ENCODE measurements at places on chromosomes 4 and X.

GRCh38 chr4:1051472-1051871 lies 40.0 kb downstream of the FGFRL1 start:
- DNase-seq, result no peak

- no peak for DNase-seq
Observed at GRCh38 chr4:152609481-152609880, 70.3 kb downstream of the TMEM154 start.

- DNase-seq, result no peak
Observed at GRCh38 chr4:57080781-57081650, 29.2 kb downstream of the IGFBP7 start.

DNA sequence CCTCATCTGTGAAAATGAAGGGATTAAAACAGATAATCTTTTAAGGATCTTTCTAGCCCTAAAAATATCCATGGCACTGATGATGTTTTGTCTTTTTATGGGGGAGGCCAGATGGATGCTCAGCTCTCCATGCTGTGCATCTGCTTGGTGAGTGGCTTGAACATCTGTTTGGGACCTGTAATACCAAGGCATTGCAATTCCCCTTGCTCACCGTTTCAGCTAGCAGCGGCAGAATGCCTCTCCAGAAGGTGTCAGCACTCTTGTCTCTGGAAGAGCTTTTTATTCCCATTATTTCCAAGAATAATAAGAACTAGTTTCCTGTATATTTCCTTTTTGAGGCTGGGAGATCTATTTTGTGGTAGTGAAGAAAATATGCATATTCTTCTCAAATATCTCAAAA lies 151.9 kb upstream of the ANK2 start:
- DNase-seq, result no peak

GRCh38 chrX:29824176-29824906 lies 391.0 kb upstream of the MAGEB2 start:
- no peak for DNase-seq

DNA sequence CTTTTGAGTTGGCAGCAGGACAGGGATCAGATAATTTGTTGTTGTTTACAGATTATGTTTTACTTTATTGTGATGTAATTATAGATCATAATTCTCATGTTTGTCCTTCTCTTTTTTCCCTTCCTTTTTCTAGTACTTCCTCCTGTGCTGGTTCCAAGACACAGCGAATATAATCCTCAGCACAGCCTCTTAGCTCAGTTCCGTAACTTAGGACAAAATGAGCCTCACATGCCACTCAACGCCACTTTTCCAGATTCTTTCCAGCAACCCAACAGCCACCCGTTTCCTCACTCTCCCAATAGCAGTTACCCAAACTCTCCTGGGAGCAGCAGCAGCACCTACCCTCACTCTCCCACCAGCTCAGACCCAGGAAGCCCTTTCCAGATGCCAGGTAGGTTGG lies 58.0 kb downstream of the SMAD1 start:
- DNase-seq, result no peak

GRCh38 chr4:139210486-139210885 lies 33.5 kb upstream of the ELF2 start:
- DNase-seq, result no peak

GRCh38 chr4:34293459-34293858 lies 1950.9 kb downstream of the ARAP2 start:
- no peak for DNase-seq

GRCh38 chr4:2076908-2077536 lies 17.9 kb downstream of the NAT8L start:
- no peak for DNase-seq

DNA sequence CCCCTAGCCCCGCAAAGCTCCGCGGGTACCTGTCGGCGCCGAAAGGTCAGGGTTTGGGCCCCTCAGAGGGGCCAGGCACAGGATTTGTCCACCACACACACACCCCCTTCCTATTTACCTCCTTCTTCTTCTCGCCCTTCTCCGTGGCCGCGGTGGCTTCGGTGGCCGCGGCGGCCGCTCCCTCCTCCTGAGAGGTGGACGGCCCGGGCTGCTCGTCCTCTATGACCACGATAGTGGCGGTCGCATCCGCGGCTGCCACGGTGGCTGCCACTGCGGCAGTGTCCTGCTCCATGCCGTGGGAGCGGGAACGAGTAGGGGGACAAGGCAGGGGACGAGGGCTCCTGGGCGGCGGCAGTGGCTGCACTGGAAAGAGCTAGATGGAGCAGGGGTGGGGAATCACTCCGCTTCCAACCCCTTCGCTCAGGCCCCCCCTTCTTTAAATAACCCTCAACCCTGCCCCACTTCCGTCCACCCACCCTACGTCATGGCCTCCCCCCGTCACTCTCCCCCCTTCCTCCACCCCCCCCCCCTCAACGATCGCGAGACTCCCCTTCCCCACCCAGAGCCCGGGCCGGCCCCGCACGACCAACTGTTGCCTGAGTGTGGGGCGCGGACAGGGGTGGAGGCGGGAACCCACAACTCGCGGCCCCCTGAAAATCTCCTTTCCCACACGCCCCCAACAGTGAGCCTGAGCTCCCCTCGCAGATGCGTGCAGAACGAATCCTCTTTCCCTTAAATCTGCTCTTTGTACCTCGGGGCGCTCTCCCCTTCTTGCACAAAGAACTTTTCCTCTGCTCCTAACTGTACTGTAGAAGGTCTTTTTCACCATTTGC lies at the start of gene SMARCA1:
Gene SMARCA1 (minus strand): TSS at position 412 of the 833 bp plus-strand sequence. CDS start 120 bp downstream, at position 292.
- DNase-seq, result peak; percentile 25

GRCh38 chrX:131789664-131790063 lies 233.4 kb upstream of the STK26 start:
- no peak for DNase-seq

DNA sequence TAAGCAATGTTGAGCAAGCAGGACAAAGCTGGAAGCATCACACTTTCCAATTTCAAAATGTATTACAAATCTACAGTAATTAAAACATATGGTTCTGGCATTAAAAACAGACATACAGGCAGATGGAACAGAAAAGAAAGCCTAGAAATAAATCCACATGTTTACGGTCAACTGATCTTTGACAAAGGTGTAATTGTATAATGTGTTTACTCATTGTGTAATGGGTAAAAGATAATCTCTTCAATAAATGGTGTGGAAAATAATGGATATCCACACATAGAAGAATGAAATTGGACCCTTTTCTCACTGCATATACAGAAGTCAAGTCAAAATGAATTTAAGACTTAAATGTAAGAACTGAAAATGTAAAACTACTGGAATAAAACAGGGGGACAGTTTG lies 394.2 kb downstream of the ANKRD50 start:
- no peak for DNase-seq

GRCh38 chr4:24849756-24850155 lies 54.4 kb downstream of the SOD3 start:
- DNase-seq, result no peak

GRCh38 chrX:110966839-110967238 lies 129.2 kb upstream of the PAK3 start:
- DNase-seq, result no peak

DNA sequence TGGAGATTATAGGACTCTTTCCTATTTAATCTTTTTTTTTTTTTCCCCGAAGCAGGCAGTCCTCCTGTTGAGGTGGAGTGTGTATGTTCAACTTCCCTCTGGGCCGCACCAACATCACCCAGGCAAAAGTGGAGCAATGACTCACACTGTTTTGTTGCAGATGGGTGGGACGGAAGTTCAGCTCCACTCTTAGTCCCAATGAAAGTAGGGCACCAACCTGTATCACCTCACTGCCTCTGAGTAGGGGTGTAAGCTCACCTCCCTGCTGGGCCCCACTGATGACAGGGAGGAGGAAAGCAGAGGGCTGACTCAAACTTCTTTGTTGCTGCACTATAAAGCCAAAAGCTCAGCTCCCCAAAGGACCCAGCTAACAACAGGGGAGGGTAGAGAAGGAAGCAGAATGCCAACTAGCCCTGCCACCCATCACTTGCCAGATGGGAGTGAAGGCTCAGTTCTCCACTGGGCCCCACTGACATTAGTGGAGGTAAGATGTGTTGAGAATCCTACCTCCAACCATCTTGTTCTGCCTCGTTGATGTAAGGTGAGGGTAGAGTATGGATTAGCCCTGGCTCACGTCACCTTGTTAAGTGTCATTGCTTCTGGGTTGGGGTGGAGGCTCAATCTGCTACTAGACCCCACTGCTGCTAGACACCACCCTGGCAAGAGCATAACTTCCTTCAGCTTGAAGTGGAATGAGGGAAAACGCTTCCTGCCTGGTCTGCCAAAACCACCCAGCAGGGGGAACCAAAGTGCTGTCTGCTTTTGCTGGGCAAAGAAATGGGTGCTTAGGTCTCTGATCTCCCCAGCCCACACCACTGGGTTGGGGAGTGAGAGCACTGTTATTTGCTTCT lies 14.1 kb downstream of the RPS6KA3 start:
- no peak for DNase-seq

DNA sequence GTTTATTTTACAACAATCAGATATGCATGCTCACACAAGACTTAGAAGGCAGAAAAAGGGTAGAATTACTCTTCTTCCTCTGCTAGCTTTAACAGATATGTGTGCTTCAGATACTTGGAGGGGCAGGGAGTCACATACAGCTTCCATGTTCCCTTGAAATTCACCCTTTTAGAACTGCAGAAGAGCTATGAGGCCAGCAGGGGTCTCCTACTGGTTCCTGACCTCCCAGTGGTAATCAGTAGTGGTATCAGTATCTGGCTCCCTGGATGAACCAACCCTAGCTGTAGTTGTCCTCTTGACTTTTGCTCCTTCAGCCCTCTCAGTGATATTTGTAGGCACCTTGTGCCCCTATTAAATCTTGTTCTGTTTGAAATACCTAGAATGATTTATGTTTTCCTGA lies 81.5 kb downstream of the RCHY1 start:
- DNase-seq, result no peak

GRCh38 chrX:21711129-21711847 lies 46.6 kb downstream of the SMPX start:
- no peak for DNase-seq

DNA sequence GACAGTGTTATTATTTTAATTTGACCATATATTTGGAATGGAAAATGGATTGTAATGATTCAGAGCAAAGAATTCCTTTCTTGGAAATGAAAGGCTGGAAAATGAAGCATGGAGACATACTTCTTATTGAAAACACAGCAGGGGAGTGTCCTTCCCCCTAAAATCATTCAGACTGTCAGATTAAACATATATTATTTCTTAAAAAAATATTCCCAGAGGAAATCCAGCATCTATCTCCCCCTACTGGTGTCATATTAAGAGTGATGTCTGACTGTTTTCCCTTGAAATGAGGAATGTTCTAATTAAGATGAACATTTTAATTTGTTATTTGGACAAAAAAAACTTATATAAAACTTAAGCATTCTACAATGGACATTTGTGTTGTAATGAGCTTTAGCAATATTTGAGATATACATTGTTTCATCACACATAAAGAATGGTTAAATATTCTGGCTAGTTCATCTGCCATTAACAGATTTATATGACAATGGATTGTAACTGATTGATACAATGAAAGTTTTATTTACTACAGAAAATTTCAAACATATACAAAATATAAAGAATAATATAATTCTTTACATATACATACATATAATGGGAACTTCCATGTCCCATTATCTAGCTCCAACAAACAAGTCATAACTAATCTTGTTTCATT lies 264.6 kb downstream of the SPRY1 start:
- DNase-seq, result no peak

GRCh38 chr4:183157215-183157614 lies 58.2 kb downstream of the WWC2 start:
- DNase-seq, result no peak

DNA sequence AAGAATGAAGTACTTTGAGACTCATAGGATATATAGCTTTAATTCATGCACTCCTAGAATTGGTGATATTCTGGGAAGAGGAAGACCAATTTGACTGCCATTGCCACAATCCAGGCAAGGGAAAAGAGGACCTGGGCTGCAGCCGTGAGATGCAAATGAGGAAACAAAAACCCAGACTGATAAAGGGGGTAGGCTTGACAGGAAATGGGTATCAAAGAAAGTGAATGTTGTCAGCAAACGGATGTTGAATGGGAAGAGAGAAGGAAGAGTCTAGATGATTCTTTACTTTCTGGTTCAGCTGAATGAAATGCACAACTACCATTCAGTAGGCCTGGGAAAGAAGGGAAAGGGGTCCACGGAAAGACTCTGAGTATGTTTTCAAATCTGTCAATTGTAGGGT lies 17.1 kb upstream of the ARHGEF6 start:
- DNase-seq, result no peak

DNA sequence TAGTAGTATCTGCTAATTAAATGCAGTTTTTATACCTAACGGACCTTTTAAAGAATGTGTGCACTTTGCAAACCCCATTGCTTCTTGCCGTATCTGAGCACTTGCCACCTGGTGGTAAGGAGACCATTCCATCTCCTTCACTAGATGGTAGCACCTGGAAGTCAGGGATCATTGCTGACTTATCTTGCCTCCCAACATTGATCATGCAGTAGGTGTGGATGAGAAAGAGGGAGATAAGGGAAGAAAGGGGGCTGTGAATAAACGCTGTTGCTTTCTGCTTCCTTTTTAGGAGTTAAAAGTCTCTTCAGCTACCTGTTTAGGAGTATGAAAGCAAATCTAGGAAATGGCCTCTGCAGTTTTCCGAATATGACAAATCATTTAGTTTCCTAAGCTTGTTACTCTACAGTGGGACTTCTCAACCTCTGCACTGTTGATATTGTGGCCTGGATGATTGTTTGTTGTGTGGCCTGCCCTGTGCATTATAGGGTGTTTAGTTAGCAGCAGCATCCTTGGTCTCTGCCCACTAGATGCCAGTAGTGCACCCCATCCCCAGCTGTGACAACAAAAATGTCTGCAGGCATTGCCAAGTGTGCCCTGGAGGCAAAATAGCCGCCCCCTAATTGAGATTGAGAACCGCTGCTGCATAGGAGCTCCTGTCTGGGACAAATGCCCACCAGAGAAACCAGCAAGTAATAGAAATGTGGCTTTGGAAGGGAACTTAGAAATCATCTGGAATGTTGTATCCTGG lies 38.8 kb downstream of the GAB1 start:
- DNase-seq, result peak; percentile 54

DNA sequence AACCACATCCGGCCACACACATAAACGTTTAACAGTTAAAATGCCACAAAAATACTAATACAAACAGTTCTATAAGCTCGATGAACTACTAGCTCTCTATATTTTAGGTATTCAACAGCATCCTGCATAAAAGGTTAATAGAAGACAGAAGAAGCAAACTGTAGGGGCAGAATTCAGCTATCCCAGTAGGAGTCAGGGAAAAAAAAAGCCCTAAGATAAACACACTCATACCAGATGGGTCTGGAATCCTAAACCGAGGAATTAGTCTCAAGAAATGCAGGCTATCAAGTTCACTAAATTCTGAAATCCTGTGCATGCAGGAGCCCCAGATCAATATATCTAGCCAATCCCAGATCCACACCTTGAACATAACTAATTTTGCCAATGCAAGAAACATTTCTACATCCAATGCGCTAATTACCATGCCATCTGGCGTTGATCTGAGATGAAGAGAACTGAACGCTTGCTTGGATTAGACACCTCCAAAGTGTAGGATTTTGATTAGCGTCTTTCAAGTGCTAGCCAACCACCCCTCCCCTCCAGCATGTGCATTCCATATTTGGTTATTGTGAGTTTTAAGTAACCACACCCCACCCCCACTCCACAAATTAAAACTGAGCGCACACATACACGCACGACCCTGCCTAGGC lies 512.2 kb upstream of the INTU start:
- DNase-seq, result no peak

Data from C1 segment of cervical spinal cord (tissue), 14 donors.